Thoracic aorta (tissue), 2 donors: ENCODE measurements at places on chromosomes 16 and 17.

DNA sequence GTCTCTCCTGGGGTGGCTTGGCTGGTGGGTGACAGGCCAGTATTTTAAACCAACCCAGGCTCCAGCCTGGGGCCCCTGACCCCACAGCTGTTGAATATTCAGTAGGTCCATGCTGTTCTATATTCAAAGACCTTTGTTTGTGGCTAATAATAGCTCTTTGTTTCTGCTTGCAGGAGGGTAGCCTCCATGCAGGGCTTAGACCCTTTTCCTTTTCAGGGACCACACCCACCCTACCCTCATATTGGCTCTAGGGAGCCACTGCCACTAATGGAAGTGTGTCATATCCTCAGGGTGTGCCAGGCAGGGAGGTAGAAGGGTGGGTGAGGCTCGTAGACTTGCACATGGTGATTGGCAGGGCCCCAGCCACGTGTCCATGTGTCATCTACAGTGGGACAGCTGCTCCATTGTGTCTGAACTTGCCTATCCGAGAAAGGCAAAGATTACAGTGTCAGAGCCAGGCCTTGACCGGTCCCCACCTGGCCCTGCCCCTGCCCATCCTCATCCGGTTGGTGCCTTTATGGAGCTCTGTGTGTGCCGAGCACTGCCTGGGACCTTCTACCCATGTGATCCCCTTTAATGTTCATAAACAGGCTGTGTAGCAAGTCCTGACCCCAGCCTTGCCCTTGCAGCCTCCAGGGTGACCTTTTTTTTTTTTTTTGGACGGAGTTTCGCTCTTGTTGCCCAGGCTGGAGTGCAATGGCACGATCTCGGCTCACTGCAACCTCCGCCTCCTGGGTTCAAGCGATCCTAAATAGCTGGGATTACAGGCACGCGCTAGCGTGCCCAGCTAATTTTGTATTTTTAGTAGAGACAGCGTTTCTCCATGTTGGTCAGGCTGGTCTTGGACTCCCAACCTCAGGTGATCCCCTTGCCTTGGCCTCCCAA lies 22.1 kb downstream of the TMC7 start:
- no peak overlapping the region for H3K4me3 ChIP-seq
- no peaks in the 10 kb centered on the region for H3K36me3 ChIP-seq
- H3K4me1 ChIP-seq = peaks cover 9% of the 10 kb centered on the region
- H3K27me3 ChIP-seq = no peaks in the 10 kb centered on the region
- no peak overlapping the region for H3K27ac ChIP-seq
- DNase-seq = no peak

GRCh38 chr17:38357486-38358123 lies 6.0 kb downstream of the SOCS7 start:
- H3K27me3 ChIP-seq = no peaks in the 10 kb centered on the region
- DNase-seq = no peak
- H3K36me3 ChIP-seq = no peaks in the 10 kb centered on the region
- H3K4me1 ChIP-seq = peaks cover 63% of the 10 kb centered on the region
- peak overlapping the region; percentile 60 for H3K27ac ChIP-seq

GRCh38 chr16:49659356-49659755 lies 196.6 kb downstream of the ZNF423 start:
- no peaks in the 10 kb centered on the region for H3K27me3 ChIP-seq
- H3K27ac ChIP-seq = no peak overlapping the region
- H3K4me1 ChIP-seq = peaks cover 18% of the 10 kb centered on the region
- H3K36me3 ChIP-seq = no peaks in the 10 kb centered on the region
- H3K4me3 ChIP-seq = no peak overlapping the region

GRCh38 chr16:4018391-4018790 lies 97.9 kb downstream of the ADCY9 start:
- H3K4me3 ChIP-seq = peak overlapping the region; percentile 73
- no peak overlapping the region for H3K27ac ChIP-seq
- H3K4me1 ChIP-seq = peaks cover 16% of the 10 kb centered on the region
- H3K36me3 ChIP-seq = no peaks in the 10 kb centered on the region
- DNase-seq = no peak
- no peaks in the 10 kb centered on the region for H3K27me3 ChIP-seq

DNA sequence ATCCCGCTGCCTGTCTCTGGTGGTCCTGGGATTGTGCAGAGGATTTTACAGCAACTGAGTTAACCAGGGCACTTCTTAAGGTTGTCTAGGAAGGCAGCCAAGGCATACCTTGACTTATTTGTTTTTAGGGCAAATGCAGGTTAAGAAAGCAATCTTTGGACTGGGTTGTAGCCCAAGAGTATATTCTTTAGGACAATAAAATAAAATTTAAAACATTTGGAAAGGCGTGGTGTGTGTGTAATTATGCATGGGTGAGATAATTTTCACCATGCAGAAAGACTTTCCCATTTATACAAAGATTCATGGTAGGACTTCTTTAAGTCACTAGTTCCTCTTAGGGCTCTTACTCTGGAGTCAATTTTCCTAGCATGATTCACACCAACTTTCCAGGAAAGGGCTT lies 93.1 kb downstream of the SPACA3 start:
- H3K4me3 ChIP-seq = no peak overlapping the region
- H3K36me3 ChIP-seq = no peaks in the 10 kb centered on the region
- no peaks in the 10 kb centered on the region for H3K4me1 ChIP-seq
- H3K27ac ChIP-seq = no peak overlapping the region

DNA sequence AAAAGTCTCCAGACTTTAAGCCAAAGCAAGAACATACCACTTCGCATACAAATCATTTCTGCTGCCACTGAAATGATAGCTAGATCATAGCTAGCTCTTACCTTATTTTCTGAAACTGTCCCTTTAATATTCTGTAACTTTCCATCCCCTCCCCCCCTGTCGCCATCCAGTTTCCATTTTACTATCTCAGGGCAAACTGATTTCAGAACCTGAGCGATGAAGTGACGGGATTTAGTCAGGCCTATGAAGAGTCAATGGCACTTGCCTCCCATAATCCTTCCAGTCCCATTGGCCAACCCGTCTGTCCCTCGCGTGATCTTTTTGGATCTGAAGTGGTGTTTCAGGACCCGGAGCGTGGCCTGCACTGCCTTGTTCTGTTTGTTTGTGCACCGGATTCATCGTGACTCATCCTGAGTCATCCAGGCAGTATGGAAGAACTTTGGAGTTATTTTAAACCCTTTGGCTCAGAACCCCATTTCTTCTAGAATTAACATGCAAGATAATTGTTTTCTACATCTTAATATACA lies 199.8 kb upstream of the CHMP6 start:
- H3K27ac ChIP-seq = peak overlapping the region; percentile 33
- peak; percentile 77 for DNase-seq
- H3K4me1 ChIP-seq = peaks cover 16% of the 10 kb centered on the region
- no peaks in the 10 kb centered on the region for H3K27me3 ChIP-seq

- H3K36me3 ChIP-seq = peaks cover 13% of the 10 kb centered on the region
- no peaks in the 10 kb centered on the region for H3K27me3 ChIP-seq
- no peak overlapping the region for H3K27ac ChIP-seq
- H3K4me3 ChIP-seq = no peak overlapping the region
- DNase-seq = no peak
Measured at GRCh38 chr17:68541816-68542215, 29.6 kb downstream of the PRKAR1A start.

- peaks cover 2% of the 10 kb centered on the region for H3K4me1 ChIP-seq
- DNase-seq = no peak
- no peak overlapping the region for H3K27ac ChIP-seq
- no peak overlapping the region for H3K4me3 ChIP-seq
- H3K27me3 ChIP-seq = no peaks in the 10 kb centered on the region
- no peaks in the 10 kb centered on the region for H3K36me3 ChIP-seq
Measured at GRCh38 chr16:67116388-67117311, 6.9 kb downstream of the PHAF1 start.

GRCh38 chr17:48612854-48613691 lies 2.0 kb downstream of the HOXB8 start:
- H3K4me1 ChIP-seq = peaks cover 4% of the 10 kb centered on the region
- H3K4me3 ChIP-seq = peak overlapping the region; percentile 81
- no peaks in the 10 kb centered on the region for H3K36me3 ChIP-seq
- no peak for DNase-seq

GRCh38 chr17:8073627-8074484 lies 13.7 kb downstream of the ALOX12B start:
- no peak overlapping the region for H3K27ac ChIP-seq
- H3K4me3 ChIP-seq = peak overlapping the region; percentile 33
- DNase-seq = no peak
- H3K27me3 ChIP-seq = peaks cover 10% of the 10 kb centered on the region

GRCh38 chr16:972316-973002 lies 1.7 kb upstream of the LMF1 start:
- no peaks in the 10 kb centered on the region for H3K36me3 ChIP-seq
- no peak overlapping the region for H3K27ac ChIP-seq
- no peak for DNase-seq
- H3K4me1 ChIP-seq = peaks cover 35% of the 10 kb centered on the region
- H3K4me3 ChIP-seq = no peak overlapping the region

DNA sequence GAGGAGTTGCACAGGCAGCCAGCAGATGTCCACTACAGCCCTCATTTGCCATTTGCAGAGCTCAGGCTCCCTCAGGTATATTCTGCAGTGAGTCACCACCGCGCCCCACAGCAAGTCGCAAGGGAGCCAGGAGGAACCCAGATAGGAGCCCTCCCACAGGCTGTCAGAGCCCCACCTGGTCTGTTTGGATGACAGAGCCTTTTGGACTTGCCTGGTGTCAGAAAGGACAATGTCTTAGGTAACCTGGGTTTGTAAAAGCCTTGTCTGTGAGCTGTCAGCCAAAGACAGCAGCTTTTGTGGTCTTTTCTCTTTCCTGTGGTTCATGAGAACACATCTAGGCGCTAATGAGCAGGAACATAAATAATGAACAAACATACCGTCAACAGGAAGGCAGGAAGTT lies 70.9 kb downstream of the GNAO1 start:
- no peak overlapping the region for H3K4me3 ChIP-seq
- no peak overlapping the region for H3K27ac ChIP-seq
- no peaks in the 10 kb centered on the region for H3K27me3 ChIP-seq
- no peaks in the 10 kb centered on the region for H3K36me3 ChIP-seq
- H3K4me1 ChIP-seq = peaks cover 10% of the 10 kb centered on the region

DNA sequence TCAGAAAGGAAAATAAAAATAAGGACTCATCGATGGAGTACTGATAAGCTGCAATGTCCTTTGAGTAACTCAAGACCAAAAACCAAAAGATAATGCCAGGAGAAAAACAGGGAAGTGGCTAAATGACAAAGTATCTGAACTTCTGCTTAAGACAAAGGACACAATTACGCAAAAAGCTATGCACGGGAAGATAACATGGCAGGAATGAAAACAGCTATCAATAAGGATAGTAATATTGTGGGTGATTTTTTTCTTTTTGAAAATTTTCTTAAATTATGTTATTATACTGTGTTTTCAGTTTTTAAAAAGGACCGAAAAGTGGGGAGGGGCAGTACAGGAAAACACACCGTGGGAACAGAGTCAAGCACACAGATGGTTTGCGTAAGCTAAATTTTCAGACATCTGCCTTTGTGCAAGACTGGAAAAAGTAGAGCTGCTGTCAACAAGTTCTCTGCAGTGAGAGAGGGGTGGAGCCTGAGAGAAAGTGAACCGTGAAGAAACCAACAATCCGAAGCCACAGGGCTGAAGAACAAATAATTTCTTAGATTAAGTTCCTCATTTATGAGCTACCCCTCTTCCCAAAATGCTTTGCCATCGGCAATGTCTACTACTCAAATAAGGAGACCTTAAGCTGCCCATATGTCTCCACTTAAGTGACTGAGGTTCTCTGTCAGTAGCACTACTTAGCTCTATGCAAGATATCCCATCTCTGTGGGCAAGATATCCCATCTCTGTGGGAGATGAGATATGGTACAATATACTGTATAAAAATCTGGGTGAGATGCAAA lies 99.9 kb upstream of the CORO6 start:
- peaks cover 10% of the 10 kb centered on the region for H3K4me1 ChIP-seq
- no peak for DNase-seq
- H3K4me3 ChIP-seq = peak overlapping the region; percentile 24
- no peak overlapping the region for H3K27ac ChIP-seq
- no peaks in the 10 kb centered on the region for H3K36me3 ChIP-seq

- DNase-seq = no peak
- H3K4me1 ChIP-seq = no peaks in the 10 kb centered on the region
- H3K36me3 ChIP-seq = no peaks in the 10 kb centered on the region
- no peaks in the 10 kb centered on the region for H3K27me3 ChIP-seq
- no peak overlapping the region for H3K27ac ChIP-seq
Measured at GRCh38 chr17:35189291-35189690, 4.9 kb downstream of the SLC35G3 start.

- H3K36me3 ChIP-seq = no peaks in the 10 kb centered on the region
- H3K27ac ChIP-seq = no peak overlapping the region
- no peak for DNase-seq
- no peak overlapping the region for H3K4me3 ChIP-seq
- no peaks in the 10 kb centered on the region for H3K27me3 ChIP-seq
- H3K4me1 ChIP-seq = no peaks in the 10 kb centered on the region
Measured at GRCh38 chr17:27450416-27450815, 5.8 kb upstream of the KSR1 start.

DNA sequence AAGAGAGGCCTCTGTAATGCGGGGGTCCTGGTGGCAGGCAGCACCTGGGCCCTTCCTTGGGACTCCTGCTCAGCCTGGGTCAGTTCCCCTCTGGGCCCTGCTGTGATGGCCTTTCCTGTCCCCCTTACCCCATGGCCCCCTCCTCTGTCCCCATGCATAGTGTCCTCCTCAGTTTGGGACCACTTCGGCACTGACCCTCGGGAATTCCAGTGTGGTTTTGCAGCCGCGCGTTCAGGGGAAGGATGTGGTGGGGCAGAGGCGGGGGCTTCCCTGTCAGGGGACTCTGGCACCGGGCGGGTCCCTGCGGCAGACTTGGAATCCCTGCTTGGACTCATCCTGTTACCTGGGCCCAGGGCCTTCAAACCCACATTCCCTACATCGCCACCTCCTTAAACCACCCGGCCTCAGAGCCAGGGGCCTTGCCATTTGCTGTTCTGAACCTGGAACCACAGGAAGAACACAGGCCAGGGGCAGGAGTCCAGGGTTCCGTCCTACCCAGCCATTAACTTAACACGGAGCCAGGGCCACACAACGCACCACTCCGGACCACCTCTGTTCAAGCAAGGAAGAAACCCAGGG lies 31.4 kb upstream of the EIF1 start:
- H3K27ac ChIP-seq = no peak overlapping the region
- H3K4me1 ChIP-seq = peaks cover 13% of the 10 kb centered on the region
- DNase-seq = no peak
- no peaks in the 10 kb centered on the region for H3K27me3 ChIP-seq
- no peaks in the 10 kb centered on the region for H3K36me3 ChIP-seq

GRCh38 chr17:4177806-4178205 lies 34.8 kb downstream of the CYB5D2 start:
- DNase-seq = no peak
- no peak overlapping the region for H3K4me3 ChIP-seq
- peaks cover 76% of the 10 kb centered on the region for H3K36me3 ChIP-seq

- H3K4me1 ChIP-seq = peaks cover 5% of the 10 kb centered on the region
- H3K27ac ChIP-seq = no peak overlapping the region
- no peak overlapping the region for H3K4me3 ChIP-seq
Measured at GRCh38 chr17:16191604-16192003, 23.7 kb downstream of the NCOR1 start.

- H3K4me1 ChIP-seq = no peaks in the 10 kb centered on the region
- H3K36me3 ChIP-seq = peaks cover 2% of the 10 kb centered on the region
- no peaks in the 10 kb centered on the region for H3K27me3 ChIP-seq
Measured at GRCh38 chr16:28596115-28596630, 677 bp downstream of the SULT1A2 start.
